ENCODE measurements at places on chromosomes 5 and 9. TPM values are rescaled to one million over a fixed set of nuclear protein-coding genes. Genes with fewer than 3 reads are reported as not detected.

Gene HK3
- not detected for total RNA-seq

Gene SUSD3
- total RNA-seq = not detected

- DNase-seq = no peak
Measured at GRCh38 chr9:16535555-16535954, 334.9 kb downstream of the BNC2 start.

DNA sequence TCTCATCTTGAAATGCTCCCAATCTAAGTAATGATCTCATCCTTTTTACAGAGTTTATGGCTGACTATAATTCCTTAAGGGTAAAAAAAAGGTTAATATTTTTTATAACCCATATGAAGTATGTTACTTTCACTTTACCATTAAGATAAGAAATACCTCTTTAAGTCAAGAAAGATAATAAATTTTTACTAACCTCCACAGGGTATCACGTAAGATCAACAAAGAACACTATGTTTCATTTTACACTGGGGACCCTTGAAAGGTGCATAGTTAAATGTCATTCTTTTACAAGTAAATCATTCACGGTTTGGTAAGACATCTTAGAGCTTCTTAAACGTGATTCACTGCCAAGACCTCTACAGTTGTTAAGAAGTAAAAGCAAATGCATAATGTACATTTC is 472.7 kb upstream of the CDH9 start:
- DNase-seq = no peak

- no peak for DNase-seq
Measured at GRCh38 chr5:36444582-36445418, 143.1 kb upstream of the RANBP3L start.

DNA sequence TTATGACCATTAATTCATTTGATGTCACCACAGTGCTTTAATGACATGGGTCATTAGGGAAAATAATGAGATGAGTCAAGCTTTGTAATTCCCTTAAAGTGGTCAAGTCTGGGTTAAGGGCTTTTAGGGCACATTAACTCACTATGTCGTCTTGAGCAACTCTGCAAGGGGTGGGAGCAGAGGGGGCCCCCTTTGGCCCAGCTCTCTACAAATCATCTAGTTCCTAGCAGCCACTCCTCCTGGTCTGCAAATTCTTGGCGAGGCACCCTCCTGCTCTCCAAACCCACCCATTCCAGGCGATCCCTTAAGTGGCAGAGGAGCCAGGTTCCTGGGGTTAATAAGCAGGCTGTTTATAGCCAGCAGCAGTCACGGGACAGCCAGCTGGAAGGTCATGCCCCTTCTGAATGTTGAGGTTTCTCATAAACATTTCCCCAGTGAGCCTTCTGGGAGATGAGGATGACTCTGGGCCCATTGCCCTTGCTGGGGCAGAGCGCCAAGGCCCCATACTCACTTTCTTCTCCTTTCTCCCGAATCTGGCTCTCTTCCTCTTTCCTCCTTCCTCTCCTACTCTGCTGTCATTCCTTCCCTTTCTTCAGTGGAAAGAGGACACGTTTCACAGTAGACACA is 14.3 kb upstream of the GPX3 start:
- no peak for DNase-seq
